Sciatic nerve (tissue), 2 donors: ENCODE measurements at places on chromosomes 16 and 17.

GRCh38 chr16:1107141-1107540 lies 11.1 kb upstream of the C1QTNF8 start:
- DNase-seq = no peak

DNA sequence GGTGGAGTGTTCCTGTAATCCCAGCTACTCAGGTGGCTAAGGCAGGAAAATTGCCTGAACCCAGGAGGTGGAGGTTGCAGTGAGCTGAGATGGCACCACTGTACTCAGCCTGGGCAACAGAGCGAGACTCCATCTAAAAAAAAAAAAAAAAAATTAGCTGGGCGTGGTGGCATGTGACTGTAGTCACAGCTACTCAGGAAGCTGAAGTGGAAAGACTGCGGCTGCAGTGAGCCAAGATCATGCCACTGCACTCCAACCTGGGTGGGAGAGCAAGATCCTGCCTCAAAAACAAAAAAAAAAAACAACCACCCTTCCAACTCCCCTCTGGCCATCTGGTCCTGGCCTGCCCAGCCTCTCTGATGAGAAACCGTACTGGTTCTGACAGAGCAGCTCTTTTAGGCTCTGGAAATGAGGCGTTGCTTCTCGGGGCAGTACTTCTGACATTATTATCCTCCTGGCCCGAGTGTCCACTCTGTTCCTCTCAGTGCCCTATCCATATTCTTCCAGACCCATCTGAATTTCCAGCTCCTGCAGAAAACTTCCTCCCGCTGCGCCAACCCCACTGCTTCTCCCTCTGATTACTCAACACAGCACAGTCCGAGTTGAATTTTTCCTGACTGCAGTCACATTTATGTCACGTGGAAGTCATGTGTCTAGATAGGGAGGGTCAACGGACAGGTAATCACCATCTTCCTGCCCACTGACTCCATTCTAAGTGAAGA lies 13.3 kb downstream of the GGA2 start:
- DNase-seq = no peak

DNA sequence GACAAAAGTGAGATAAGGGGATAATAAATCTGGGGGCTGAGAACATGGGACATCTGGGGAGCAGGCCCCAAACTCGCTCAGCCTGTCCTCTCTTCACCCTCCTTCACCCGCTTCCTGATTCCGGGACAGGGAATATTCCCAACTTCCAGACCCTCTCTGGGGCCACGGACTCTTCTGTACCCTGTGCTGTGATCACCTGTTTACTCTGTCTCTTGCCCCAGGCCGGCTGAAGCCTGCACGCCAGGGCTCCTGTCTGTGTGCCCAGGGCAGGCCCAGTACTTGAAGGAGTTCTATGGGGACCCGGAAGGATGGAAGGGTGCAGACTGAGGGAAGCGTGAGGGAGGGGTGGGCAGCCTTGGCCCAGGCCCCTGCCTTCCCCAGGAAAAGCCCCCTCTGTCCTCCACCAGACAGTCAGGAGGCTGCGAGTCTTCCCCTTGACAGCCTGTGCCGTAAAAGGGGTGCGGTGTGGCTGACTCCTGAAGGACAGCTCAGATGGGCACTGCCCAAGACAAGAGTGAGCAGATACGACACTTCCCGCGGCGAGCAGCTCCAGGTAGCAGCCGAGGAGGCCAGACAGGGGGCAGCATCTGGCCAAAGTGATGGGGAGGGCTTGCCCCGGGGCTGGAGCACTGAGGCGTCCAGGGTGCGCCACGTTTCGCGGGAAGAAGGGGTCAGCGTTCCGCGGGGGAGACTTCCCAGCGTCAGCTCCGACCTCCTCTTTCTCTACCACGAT lies 1.0 kb upstream of the CCNF start:
- DNase-seq = no peak

DNA sequence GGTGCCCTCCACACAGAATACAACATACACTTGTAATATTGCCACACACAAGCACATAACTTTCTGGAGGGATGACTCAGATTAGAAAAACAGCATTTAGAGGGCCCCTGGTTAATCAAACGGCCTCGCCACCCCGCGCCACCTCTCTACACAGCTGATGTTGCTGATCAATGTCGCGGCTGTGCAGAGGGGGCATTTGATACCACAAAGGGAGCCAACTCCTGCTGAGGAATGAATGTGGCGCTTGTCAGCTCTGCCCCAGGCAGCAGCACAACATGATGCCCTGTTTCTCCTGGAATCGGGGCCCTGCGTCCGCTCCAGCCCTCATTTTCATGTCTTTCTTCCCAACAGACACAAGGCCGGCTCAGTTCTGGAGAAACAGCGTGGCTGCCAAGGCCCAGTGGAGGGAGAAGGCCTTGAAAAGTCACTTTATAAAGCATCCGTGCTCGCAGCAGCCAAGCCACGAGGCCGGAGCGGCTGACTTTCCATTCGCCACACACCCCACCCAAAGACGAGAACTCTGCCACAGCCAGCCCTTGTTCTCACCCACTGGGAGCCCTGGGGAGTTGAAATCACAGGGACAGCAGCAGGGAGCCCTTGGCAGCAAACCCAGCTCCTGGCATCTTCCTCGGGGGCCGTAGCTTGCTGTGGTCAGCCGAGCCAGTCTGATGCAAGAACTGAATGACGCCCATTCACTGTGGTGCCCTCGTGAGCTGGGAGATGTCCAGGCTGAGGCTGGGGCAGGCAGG lies 65.6 kb downstream of the XYLT1 start:
- peak; percentile 88 for DNase-seq

- peak; percentile 83 for DNase-seq
These were observed 527 bp downstream of the TRAF4 start for GRCh38 chr17:28744104-28744971.

DNA sequence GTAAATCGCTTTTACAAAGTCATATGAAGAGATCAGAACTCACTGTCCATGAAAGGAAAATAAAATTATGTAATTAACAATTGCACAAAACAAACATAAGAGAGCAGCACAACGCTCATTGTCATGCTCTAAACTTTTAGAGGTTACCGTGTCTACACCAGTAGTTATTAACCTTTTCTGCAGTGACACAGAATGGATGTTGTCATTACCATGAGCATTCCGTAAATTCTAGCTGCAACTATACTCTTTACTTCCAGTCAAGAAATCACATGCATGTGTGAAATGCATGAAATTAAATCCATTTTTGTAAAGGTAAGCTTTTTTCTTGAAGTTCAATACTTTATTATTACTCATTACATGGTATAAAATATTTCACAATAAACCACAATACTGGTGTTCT lies 38.2 kb downstream of the USP32 start:
- no peak for DNase-seq

GRCh38 chr17:8520981-8521380 lies 85.3 kb downstream of the NDEL1 start:
- DNase-seq = no peak

GRCh38 chr16:89331371-89332109 lies 114.0 kb downstream of the ZNF778 start:
- DNase-seq = no peak

DNA sequence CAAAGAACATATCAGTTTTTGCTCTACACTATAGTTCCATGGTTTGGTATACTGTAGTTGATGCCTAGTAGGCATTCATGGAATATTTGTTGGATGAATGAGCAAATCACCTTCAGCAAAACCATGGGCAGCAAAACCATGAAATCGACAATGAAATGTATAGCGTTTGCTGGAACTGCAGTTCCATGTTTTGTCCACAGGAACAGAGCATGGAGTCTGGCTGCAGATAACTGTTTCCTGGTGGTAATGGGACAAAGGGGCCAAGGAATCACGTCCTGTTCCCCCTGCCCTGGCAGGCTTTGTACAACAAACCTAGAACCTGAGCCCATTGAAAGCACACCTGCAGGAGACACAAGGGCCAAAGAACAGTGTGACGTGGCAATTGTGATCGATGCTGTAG lies 101.1 kb downstream of the USP31 start:
- no peak for DNase-seq

GRCh38 chr16:12811441-12812383 lies 8.0 kb upstream of the CPPED1 start:
- DNase-seq = no peak

DNA sequence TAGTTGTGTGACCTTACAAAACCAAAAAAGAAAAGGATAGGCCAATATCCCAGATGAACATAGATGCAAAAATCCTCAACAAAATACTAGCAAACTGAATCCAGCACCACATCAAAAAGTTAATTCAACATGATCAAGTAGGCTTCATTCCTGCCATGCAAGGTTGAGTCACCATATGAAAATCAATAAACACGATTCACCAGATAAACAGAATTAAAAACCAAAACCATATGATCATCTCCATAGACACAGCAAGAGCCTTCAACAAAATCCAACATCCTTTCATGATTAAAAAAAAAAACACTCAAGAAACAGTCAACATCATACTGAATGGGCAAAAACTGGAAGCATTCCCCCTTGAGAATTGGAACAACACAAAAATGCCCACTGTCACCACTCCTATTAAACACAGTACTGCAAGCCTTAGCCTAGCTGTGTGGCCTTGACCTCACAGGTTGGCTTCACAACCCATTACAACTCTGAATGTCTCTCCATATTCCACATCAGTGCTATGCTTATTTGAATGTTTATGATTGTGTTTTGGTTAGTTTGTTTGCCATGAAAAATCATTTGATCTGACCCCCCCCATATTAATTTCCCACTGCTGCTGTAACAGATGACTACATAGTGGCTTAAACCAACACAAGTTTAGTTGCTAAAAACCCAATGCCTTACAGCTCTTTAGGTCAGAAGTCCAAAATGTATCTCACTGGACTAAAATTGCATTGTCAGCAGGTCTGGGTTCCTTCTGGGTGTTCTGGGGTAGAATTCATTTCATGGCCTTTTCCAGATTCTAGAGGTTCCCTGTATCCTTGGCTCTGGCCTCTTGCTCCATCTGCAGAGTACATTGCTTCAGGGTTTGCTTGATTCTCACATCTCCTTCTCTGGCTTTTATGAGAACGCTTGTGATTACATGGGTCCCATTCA lies 257.1 kb upstream of the DYNLRB2 start:
- DNase-seq = no peak

DNA sequence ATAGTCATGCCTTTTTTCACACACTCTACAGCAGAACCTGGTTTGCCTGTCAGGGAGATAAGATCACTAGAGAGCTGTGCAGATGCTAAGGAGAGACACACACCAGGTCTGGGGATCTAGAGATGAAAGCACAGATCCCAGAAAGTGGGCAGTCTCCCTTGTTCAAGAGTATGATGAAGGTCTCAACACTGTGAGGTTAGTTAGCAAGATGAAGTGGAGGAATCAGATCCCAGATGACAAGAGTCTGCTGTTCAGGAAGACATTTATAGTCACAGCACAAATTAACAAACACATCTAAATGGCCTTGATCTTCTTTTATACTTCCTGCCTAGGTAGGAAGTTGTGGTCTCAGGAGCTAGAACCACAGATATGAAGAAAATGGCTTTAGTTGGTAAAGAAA lies 23.4 kb upstream of the SKAP1 start:
- DNase-seq = no peak

DNA sequence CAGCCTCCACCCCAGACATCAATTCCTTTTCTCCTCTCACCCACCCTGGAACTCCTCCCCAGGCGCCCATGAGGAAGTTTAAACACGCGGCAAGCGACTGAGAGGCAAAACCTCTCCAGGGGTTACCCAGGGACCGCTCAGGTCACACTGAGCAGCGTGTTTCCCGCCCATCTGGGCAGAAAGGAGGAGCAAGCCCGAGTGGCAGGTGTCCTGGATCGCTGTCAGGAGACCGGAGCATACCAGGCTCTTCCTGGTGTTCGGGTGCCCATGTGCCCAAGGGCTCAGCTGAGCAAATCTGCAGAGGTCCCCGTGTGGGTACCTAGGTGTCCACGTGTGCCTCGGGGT lies 491 bp downstream of the SLC25A19 start:
- DNase-seq = no peak

GRCh38 chr16:65662256-65662655 lies 540.4 kb upstream of the CDH11 start:
- no peak for DNase-seq
